ENCODE measurements at places on chromosomes 7 and 10.

DNA sequence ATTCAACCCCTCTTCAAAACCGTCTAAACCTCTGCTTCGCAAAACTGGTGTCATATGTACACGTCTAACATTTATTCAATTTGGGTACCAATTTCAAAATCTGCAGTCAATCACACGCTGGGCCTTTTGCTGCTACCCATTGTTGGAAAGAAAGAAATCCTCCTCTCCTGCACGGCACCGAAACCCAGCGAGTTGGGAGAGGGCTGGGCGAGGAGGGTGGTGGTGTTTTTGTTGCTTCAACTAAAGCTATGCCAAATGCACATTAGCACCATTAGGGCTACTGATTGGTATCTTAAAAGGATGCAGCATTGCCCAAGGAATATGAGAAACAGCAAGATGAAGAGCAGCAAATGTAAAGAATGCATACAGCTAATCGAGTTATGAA, 7.8 kb downstream of the EBF3 start:
- DNase-seq, result no peak

GRCh38 chr10:89494068-89494467, 41.3 kb downstream of the SLC16A12 start:
- DNase-seq, result no peak

DNA sequence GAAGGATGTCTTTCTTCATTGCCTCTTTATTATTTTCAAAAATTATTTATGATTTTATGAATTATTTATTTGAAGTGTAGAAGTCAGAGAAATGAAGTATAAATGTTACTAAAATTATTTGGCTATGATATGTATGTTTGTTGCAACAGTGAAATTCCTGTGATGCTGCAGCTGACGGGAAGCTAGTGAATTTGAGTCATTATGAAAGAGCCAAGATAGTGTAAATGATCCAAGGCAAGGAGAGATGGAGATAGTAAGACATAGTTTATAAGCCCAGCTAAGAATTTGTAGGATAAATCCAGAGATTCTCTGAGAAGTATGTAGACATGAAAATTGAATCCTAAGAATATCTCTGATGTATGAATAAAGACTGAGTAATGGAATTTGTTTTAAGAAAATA, 30.8 kb downstream of the CASD1 start:
- DNase-seq, result no peak

DNA sequence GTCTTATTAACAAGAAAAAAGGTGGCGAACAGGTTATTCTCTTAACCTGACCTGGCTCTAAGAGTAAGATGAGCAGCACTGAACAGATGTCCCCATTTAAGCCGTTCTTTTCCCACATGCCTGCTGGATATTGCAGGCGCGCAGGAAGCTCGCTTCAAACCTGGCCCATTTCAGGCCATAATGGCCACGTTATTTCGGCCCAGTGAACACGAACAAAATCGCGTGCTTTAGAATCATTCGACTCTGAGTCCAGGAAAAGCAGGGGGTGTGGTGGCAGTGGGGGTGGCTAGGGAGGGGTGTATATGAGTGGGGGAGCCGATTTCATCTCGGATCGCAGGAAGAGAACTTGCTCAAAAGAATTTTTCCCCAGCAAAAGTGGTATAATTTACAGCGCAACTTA, 6.6 kb upstream of the SP8 start:
- no peak for DNase-seq

GRCh38 chr10:14468726-14469125, 138.0 kb upstream of the FRMD4A start:
- DNase-seq, result no peak

Data from right renal cortex interstitium (tissue), 3 donors.